ENCODE measurements at places on chromosomes 5 and 9.

- no peak for DNase-seq
These were observed 7.1 kb downstream of the GLIS3 start for GRCh38 chr9:4292781-4293180.

GRCh38 chr5:128813317-128814070 lies 151.8 kb upstream of the SLC27A6 start:
- no peak for DNase-seq

DNA sequence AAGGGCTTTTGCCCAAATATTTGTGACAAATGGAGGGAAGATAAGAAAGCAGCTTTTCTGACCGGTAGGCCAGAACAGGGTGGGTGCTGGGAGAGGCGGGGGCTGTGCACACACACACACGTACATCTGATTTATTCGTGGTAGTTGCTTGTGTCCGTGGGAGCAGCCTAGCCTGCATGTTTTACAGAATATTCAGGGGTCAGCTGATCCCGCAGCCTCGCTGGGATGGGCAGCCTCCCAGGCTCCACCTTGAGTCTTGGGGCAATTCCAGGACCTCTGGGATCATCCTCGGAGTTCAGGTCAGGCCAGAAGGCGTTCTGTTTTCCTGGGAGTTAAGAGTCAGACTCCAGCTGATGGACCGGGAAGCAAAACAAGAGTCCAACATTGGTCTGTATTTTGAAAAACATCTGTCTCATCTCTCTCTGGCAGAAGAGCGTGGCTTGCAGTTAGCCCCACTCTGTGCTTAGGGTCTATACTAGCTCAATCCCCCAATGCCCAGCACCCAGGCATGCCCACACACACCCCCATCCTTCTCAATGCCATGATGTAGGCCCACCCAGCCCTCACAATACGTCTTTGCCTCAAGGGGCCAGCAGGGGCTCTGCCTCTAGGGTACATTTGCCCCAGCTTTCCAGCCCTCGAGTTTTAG lies 210.6 kb downstream of the GOLPH3 start:
- no peak for DNase-seq

- DNase-seq: no peak
These were observed 69.1 kb upstream of the NR4A3 start for GRCh38 chr9:99752417-99753109.
